ENCODE measurements at places on chromosomes 3 and 15. TPM values are rescaled to one million over a fixed set of nuclear protein-coding genes. Genes with fewer than 3 reads are reported as not detected.
A peak's percentile ranks its signal among the peaks of the same experiment; 100 is the strongest.

BOC gene
- total RNA-seq: 39.1 TPM

GOLGA6A gene
- not detected for total RNA-seq

FAM3D gene
- 100 TPM for total RNA-seq

AGBL1 gene
- under 0.01 TPM for total RNA-seq

GOLGA8M gene
- total RNA-seq: not detected

CLDN18 gene
- 1,096 TPM for total RNA-seq

CCDC54 gene
- not detected for total RNA-seq

CHDH gene
- 8.2 TPM for total RNA-seq

- no peaks in the 10 kb centered on the region for H3K36me3 ChIP-seq
- DNase-seq: peak; percentile 50
- H3K27ac ChIP-seq: no peak overlapping the region
Observed at GRCh38 chr15:94287794-94288246, 56.5 kb downstream of the MCTP2 start.

- no peaks in the 10 kb centered on the region for H3K4me1 ChIP-seq
- H3K27me3 ChIP-seq: no peaks in the 10 kb centered on the region
- peaks cover 3% of the 10 kb centered on the region for H3K36me3 ChIP-seq
- no peak overlapping the region for H3K27ac ChIP-seq
- peak; percentile 77 for DNase-seq
- H3K4me3 ChIP-seq: no peak overlapping the region
Observed at GRCh38 chr3:52934630-52935530, 37.5 kb upstream of the STIMATE start.

DNA sequence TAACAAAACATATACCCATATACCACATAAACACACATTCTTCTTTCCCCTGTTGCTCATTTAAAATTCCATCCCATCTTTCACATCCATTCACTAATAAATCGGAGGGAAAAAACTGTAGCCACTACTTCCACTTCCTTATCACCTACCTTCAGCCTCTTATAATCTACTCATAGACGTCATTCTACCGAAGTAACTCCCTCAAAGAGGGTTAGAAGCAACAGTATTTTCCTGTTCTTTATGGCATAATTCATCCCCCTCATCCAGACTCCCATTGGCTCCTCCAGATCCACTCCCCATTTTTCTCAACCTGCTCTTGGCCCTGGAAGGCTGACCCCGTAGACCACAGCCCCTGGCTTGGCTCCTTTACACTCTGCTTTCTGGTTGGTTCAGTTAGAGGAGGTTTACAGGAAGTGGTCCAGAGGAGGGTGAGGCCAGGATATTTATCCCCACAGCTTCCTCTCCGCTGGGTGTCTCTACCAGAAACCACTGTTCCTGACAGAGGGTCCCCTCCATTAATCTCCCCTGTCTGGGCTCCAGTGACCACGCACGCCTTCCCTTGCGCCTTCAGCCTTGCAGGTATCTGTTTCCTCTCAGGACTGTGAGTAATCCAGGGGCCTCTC lies 46.3 kb downstream of the FMN1 start:
- no peak for DNase-seq
- no peak overlapping the region for H3K27ac ChIP-seq
- H3K4me1 ChIP-seq: no peaks in the 10 kb centered on the region
- H3K27me3 ChIP-seq: no peaks in the 10 kb centered on the region

DNA sequence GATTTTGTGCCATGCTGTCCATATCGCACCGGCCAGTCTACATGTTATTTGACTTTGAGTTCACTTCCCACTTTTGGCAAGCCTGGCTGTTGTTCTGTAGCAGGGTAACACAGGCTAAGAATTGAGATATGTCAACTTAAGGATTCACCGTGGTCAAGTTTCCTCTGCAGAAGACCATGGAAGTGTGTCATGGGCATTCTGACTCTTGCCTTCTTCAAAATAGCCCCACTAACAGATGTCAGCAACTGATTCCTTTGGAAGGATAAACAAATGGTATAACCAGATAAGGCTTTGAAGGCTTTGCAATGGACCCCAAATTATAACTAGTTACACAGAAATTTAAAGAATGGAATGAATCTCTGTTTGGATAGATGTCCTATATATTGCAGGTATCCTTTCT lies 20.1 kb upstream of the CD47 start:
- DNase-seq: no peak
- no peaks in the 10 kb centered on the region for H3K27me3 ChIP-seq
- H3K27ac ChIP-seq: no peak overlapping the region
- no peak overlapping the region for H3K4me3 ChIP-seq
- no peaks in the 10 kb centered on the region for H3K36me3 ChIP-seq
- no peaks in the 10 kb centered on the region for H3K4me1 ChIP-seq

DNA sequence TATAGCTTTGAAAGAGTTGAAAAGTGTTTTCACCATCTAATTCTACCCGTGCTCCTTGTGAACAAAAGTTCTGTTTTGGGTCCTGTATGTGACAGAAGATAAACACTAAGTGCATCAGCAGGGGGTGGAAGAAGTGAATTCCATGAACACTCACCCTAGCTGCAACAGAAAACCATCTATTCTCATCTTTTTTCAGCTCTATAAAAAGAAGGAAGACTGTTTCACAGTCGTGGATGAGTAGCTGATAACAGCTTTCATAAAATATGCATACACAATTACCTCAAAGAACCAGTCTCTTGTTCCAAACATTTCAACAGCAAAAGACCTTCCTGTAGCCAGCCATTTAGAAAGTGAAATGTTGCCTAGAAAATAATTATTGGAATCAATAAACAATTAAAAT lies 281.7 kb upstream of the RASGRP1 start:
- no peaks in the 10 kb centered on the region for H3K36me3 ChIP-seq
- H3K27ac ChIP-seq: no peak overlapping the region
- no peak overlapping the region for H3K4me3 ChIP-seq
- H3K27me3 ChIP-seq: no peaks in the 10 kb centered on the region
- peaks cover 7% of the 10 kb centered on the region for H3K4me1 ChIP-seq
- DNase-seq: no peak

DNA sequence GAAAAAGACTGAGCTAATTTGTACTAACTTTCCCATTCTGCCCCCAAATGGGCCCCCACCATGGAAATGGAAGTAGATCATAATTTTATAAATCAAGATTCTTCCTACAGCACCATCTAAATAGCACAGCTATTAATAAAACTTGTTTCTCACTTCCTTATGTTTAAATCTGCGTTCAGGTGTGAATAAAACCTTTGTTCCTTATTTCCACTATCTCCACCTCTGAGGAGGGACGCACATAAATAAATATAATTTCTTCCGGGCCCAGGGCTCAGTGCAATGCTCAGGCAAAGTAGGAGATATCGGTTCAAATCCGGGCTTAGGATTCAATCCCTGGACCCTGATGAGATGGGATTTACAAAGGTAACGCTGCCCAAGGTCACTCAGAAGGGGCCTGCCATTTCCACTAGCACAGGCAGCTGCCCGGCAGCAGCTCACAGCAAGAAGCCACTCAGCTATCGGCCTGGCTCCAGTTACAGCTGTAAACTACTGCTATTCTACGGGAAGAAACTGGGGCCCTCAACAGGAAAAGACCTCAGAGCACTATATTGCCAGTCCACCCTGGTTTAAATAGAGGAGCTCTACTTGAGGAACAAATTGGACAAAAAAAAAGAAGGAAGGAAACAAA lies 52.5 kb downstream of the FOXP1 start:
- H3K36me3 ChIP-seq: no peaks in the 10 kb centered on the region
- DNase-seq: no peak
- H3K27ac ChIP-seq: no peak overlapping the region
- H3K4me1 ChIP-seq: no peaks in the 10 kb centered on the region

- no peak overlapping the region for H3K27ac ChIP-seq
- H3K4me1 ChIP-seq: peaks cover 11% of the 10 kb centered on the region
- H3K36me3 ChIP-seq: no peaks in the 10 kb centered on the region
- H3K27me3 ChIP-seq: no peaks in the 10 kb centered on the region
- H3K4me3 ChIP-seq: no peak overlapping the region
Observed at GRCh38 chr15:69610858-69611257, 158.2 kb downstream of the RPLP1 start.

DNA sequence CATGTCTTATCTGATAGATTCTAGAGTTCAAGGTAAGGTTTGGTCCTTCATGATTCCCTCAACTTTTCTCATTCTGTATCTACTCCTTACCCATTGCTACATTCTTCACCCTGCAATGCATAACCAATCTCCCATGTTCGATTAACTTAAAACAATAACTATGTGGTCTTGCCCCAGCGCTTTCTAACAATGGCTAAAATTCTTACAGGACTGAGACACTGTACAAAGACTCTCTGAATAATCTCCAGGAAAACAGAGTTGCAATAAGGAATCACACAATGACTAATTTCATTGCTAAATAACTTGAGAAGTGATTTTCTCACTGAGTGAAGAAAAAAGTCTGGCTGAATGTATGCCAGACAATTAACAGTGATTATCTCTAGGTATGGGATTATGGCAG lies 69.6 kb upstream of the FAM174B start:
- no peak overlapping the region for H3K4me3 ChIP-seq
- DNase-seq: no peak
- no peaks in the 10 kb centered on the region for H3K36me3 ChIP-seq
- H3K27ac ChIP-seq: no peak overlapping the region
- H3K27me3 ChIP-seq: no peaks in the 10 kb centered on the region

- DNase-seq: no peak
- no peak overlapping the region for H3K4me3 ChIP-seq
- H3K4me1 ChIP-seq: no peaks in the 10 kb centered on the region
- no peak overlapping the region for H3K27ac ChIP-seq
- H3K27me3 ChIP-seq: no peaks in the 10 kb centered on the region
- H3K36me3 ChIP-seq: no peaks in the 10 kb centered on the region
Observed at GRCh38 chr3:142898346-142899213, 9.7 kb upstream of the PCOLCE2 start.

DNA sequence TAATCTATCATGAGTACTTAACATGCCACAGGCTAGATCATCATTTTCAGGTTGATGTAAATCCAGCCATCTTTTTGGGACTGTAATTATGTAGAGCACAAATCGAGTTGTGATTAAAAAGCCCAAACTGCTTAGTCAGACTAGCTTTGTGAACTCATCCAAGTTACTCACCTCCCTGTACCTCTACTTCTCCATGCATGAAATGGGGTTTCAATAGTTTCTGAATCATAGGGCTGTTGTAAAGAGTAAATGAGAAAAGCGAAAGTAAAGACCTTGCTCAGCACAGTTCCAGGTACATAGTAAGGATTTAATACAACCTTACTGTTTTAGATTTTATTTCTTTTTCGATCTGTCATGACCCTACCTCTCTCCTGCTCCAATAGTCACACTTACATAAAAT lies 85.6 kb upstream of the GAP43 start:
- no peak overlapping the region for H3K4me3 ChIP-seq
- no peaks in the 10 kb centered on the region for H3K4me1 ChIP-seq
- no peak for DNase-seq
- no peak overlapping the region for H3K27ac ChIP-seq
- no peaks in the 10 kb centered on the region for H3K36me3 ChIP-seq

DNA sequence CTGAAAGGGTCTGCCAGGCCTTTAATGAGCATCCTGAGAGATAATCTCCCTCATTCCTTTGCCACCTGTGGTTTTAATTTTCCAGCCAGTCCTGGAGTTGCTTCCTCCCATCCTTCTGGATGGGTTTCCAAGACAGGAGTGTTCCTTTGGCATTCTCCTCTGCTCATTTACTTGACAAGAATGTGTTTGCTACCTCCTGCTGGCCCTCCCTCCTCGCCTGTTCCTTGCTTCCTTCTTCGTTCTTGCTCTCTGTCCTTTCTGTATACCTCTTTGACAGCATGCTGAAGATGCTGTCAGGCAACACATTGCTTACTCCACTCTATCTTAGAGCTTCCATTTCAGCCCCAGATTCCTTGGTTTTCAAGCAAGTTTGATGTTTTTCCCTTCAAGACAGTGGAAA lies 46.0 kb downstream of the ERC2 start:
- no peaks in the 10 kb centered on the region for H3K4me1 ChIP-seq
- no peak for DNase-seq
- H3K36me3 ChIP-seq: no peaks in the 10 kb centered on the region
- no peaks in the 10 kb centered on the region for H3K27me3 ChIP-seq
- H3K27ac ChIP-seq: no peak overlapping the region
- no peak overlapping the region for H3K4me3 ChIP-seq

DNA sequence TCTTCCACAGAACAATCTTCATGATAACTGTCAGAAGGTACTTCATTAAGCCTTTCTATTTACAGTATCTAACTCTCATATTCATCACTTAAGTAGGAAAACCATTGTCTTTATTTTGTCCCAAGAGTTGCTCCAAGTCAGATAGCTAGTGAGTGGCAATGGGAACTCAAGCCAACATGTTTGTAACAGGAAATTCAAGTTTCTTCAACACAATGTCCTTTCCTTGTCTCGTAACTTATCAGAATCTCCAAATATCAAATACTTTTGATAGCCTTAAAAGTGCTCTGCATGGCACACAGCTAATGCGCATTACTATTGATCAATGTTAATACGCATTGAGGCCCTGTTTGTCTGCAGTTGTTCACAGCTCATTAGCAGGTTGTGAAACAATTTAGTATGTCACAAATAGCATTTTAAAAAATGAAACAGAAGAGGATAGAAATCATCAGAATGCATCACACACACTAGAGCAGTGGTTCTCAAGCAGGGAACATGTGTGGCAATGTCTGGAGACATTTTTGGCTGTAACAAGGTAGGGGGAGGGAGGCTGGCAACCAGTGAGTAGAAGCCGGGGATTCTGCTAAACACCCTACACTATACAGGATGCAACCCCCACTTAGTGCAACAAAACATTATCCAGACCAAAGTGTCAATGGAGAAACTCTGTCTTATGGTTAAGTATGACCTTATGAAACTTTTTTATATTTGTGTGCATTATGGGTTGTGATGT lies 27.5 kb downstream of the BTLA start:
- DNase-seq: no peak
- no peak overlapping the region for H3K4me3 ChIP-seq
- H3K27me3 ChIP-seq: no peaks in the 10 kb centered on the region

- no peaks in the 10 kb centered on the region for H3K27me3 ChIP-seq
- no peak overlapping the region for H3K4me3 ChIP-seq
- no peak overlapping the region for H3K27ac ChIP-seq
- no peaks in the 10 kb centered on the region for H3K36me3 ChIP-seq
- H3K4me1 ChIP-seq: no peaks in the 10 kb centered on the region
Observed at GRCh38 chr3:18740631-18741583, 315.8 kb upstream of the SATB1 start.

GRCh38 chr15:88482263-88482662 lies 14.8 kb downstream of the MRPS11 start:
- H3K27me3 ChIP-seq: no peaks in the 10 kb centered on the region
- H3K27ac ChIP-seq: no peak overlapping the region
- H3K36me3 ChIP-seq: peaks cover 33% of the 10 kb centered on the region
- no peak for DNase-seq
